Globus pallidus (tissue), 1 donor: ENCODE measurements at places on chromosomes 5 and 9.
A peak's percentile ranks its signal among the peaks of the same experiment; 100 is the strongest.

GRCh38 chr5:77305956-77306355 lies 95.5 kb downstream of the PDE8B start:
- no peak for DNase-seq

DNA sequence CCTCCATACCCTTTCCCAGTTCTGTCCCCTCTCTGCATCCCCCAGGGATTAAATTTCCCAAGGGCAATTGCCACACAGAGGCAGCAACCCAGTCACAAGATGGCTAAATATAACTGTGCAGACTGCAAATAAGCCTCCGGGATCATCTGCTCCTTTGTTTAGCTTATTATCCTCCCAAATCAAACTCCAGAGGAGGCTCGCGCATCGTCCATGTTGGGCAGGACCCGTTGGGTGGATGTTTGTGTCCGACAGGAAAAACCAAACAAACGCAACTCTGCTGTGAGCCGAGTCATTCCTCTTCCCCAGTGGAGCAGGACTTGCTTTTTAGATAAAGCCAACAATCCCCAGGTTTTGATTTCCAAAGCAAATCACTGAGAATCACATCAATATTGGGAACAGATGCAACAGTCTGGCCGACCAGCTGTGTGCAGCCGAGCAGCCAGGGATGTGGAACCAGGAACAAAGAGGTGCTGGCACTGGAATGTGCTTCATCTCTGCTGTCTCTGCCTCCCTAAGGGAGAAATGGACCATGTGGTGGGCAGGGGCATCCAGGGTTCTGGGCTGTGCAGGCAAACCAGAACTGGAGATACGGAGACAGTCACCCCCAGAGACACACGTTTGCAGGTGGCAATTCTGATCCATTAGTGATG lies 89.8 kb downstream of the PTTG1 start:
- DNase-seq: no peak

- DNase-seq: no peak
Observed at GRCh38 chr5:9722601-9723180, 92.5 kb upstream of the TAS2R1 start.

GRCh38 chr9:37582548-37583157 lies 6.5 kb upstream of the FBXO10 start:
- peak; percentile 61 for DNase-seq

DNA sequence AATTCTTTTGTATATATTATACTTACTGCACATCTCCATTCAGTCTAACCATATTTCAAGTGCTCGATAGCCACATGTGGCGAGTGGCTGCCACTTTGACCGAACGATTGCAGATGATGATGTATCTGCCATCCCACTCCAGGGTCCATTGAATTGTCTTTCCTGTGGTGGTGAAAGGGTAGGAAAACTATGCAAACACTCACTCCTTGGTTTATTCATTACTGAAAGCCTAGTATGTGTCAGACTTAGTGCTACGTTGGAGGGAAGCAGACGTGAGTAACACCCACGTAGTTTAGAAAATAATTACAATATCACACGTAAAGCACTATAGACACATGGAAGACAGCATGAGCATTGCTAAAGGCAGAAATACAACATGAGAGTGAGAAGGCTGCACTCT lies 353.7 kb downstream of the CSNK1G3 start:
- DNase-seq: no peak

- no peak for DNase-seq
Observed at GRCh38 chr5:18243846-18244245, 609.6 kb downstream of the TAF11L14 start.

GRCh38 chr5:143717400-143717799 lies 94.6 kb upstream of the HMHB1 start:
- no peak for DNase-seq

GRCh38 chr5:22504411-22504810 lies 348.7 kb downstream of the CDH12 start:
- no peak for DNase-seq

- DNase-seq: no peak
Observed at GRCh38 chr5:96080557-96080956, 118.9 kb upstream of the ELL2 start.

GRCh38 chr5:177410575-177410974 lies 1.2 kb upstream of the F12 start:
- DNase-seq: no peak

- DNase-seq: no peak
Observed at GRCh38 chr5:3424946-3425345, 170.7 kb upstream of the IRX1 start.

- no peak for DNase-seq
Observed at GRCh38 chr9:18429070-18429469, 44.9 kb upstream of the ADAMTSL1 start.

GRCh38 chr5:112059579-112060135 lies 302.7 kb upstream of the NREP start:
- no peak for DNase-seq

- DNase-seq: no peak
Observed at GRCh38 chr9:136147038-136147889, 28.6 kb upstream of the TMEM250 start.

- DNase-seq: no peak
Observed at GRCh38 chr5:107500840-107501239, 169.9 kb downstream of the EFNA5 start.

DNA sequence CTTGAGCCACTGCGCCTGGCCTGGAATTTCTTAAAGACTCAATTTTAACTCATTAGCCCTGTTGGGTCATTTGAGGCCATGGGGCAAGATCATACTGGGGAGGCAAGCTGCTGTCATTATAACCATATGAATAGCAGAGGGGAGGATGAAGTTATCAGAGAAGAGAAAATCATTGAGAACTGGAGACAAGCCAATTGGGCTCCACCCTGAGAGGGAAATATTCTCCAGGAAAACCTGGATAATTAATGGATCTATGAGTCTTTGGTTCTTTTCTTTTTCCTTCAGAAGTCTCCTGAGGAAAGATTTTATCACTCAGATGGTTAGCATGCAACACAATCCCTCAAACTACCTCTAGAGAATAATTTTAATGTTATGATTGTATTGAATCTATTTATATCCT lies 569.6 kb upstream of the TUSC1 start:
- no peak for DNase-seq

- DNase-seq: no peak
Observed at GRCh38 chr9:105503881-105504280, 54.0 kb upstream of the FKTN start.
